ENCODE measurements at places on chromosomes 7 and 10.

GRCh38 chr7:94240902-94241301 is 153.8 kb upstream of the COL1A2 start:
- no peak for DNase-seq

GRCh38 chr7:117277576-117277975 is 45.3 kb downstream of the WNT2 start:
- DNase-seq, result no peak

DNA sequence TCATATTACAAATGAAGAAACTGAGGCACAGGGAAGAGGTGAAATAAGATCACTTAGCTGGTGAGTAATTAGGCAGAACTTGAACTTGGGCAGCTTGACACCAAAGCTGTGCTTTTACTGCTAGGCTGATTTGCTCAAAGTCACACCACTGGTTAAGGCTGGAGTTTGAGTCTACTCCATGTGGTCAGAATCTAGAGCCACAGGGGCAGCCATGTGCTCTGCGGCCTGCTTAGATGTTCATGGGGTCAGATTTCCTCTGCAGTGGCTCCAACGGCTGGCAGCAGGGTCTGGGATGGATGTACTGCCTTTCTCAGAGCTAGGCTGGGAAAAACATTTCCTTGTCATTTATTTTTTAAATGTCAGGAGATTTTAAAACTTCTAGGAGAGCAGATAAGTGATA is 417.5 kb downstream of the KCNMA1 start:
- DNase-seq, result no peak

DNA sequence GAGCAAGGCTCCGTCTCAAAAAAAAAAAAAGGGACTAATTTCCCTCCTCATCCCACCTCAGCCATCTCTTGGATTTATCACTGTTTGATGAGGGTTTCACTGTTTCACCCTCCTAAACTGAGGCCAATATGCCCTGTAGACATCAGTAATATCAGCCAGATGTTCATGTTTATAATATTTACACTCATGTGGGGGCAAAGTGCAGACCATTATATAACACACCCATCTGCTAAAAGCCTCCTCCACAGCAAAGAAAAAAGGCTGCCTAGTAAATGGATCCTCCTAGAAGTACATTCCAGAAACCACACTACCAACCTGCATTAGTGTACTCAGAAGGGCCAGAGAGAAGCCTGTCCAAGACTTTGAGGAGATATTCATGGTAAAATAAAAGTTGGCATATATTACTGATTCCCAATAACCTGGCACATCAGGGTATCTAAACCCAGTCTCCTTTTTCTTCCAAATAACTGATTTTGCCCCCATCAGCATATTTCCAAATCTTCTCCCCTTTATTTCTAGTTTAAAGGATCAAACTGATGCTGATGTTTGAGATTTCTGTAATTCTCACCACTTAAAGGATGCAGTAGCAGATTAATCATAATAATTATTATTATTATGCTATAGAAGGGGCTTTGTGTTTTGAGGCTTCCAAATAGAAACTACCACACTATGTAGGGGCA is 55.1 kb downstream of the LGI1 start:
- no peak for DNase-seq

- no peak for DNase-seq
Measured at GRCh38 chr7:26700893-26701292, 163.5 kb downstream of the SKAP2 start.

GRCh38 chr10:58820861-58821751 is 308.4 kb downstream of the BICC1 start:
- DNase-seq, result no peak

- no peak for DNase-seq
Measured at GRCh38 chr7:151585744-151586393, 66.2 kb upstream of the RHEB start.

GRCh38 chr7:44046321-44047061 is 2.0 kb downstream of the DBNL start:
- no peak for DNase-seq

GRCh38 chr7:105198223-105198622 is 184.2 kb downstream of the KMT2E start:
- no peak for DNase-seq

DNA sequence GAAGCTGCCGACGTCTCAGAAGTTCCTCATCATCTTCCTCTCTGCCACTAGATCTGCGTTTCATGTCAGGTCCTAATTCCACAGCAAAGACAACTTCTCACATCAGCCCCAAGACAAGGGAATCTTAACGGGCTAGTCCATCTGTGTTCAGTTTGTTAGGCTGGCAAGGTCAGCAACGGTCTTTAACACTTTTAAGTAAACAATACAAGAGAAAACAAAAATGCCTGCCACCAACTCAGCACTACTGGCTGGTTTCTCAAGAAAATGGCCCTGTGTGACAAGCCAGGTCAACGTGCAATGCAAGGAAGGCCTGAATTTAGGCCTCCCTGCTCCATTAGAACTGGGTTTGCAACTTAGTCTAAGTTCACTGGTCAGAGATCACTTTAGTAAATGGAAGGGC is 41.0 kb upstream of the AFAP1L2 start:
- no peak for DNase-seq

- DNase-seq, result no peak
Measured at GRCh38 chr7:130814778-130815335, 80.8 kb upstream of the KLF14 start.

- DNase-seq, result no peak
Measured at GRCh38 chr7:26136831-26137230, 15.2 kb upstream of the NFE2L3 start.

GRCh38 chr7:100687261-100687660 is 6.8 kb downstream of the GIGYF1 start:
- no peak for DNase-seq

GRCh38 chr10:72260976-72261783 is 12.5 kb upstream of the DDIT4 start:
- peak; percentile 81 for DNase-seq

DNA sequence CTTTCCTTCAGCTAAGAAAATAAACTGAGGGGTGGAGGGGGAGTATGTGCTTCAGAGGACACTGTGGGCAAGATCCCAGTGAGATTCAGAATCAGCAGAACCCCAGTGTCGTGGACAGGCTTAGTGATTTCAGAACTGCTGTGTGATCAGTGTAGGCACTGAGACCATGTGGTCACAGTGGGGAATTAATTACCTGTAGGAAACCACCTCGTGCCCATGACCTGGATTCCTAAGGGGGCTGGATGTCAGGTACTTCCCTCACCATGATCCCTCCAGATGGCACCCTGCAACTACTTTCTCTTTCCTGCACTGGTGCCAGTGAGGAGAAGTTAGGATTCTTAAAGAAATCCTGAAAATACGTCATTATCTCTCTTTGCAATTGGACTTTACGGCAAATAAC is 64.4 kb downstream of the HBP1 start:
- no peak for DNase-seq

DNA sequence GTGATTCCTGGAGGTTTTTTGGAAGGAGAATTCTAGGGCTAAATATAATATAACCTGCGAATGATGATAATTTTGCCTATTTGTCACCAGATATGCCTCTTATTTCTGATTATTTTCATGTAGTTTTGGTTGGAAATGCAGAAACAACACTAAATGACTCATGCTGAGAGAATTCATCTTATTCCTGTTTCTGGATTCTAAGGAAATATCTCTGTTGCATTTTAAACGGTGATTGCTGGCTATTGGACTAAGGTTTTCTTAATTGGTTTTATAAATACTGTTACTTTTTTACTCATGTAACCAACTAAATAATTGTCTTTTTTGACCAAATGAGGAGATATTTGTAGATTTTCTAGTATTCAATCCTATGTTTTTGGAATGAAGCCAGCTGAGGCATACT is 204.9 kb upstream of the NPSR1 start:
- no peak for DNase-seq

DNA sequence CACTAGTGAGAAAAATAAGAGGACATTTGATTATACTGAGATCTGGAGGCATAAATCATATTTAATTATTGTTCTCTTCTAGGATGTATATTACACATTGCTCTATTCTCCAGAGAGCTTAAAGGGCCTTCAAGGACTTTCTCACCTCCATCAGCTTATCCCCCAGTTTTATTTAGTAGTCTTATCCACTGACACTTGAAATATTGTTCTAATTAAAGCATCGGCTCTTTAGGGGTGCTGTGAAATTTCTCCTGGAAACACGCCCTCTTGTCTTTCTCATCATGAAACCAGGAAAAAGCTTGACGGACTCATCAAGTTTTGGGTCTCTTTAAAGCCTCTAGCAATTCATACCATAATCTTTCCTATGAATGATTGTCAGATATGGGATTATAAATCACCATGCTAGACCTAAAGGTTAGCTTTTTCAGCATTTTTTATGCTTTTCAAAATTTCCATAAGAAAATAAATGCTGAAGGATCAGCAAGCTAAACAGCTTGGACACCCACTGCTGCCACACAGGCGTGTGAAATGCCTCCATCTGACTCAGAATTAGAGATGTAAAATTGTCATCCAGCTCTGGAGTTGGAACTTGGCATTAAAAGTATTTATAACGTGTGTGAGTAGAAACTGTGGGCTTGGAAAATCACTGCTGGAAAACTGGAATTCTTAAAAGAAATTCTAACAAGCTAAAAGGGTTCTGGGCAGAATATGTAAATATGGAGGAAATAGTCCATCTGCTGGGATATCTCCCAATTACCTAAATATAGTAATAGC is 216.3 kb downstream of the CHRM2 start:
- DNase-seq, result no peak

GRCh38 chr7:17206349-17206905 is 92.0 kb upstream of the AHR start:
- no peak for DNase-seq

DNA sequence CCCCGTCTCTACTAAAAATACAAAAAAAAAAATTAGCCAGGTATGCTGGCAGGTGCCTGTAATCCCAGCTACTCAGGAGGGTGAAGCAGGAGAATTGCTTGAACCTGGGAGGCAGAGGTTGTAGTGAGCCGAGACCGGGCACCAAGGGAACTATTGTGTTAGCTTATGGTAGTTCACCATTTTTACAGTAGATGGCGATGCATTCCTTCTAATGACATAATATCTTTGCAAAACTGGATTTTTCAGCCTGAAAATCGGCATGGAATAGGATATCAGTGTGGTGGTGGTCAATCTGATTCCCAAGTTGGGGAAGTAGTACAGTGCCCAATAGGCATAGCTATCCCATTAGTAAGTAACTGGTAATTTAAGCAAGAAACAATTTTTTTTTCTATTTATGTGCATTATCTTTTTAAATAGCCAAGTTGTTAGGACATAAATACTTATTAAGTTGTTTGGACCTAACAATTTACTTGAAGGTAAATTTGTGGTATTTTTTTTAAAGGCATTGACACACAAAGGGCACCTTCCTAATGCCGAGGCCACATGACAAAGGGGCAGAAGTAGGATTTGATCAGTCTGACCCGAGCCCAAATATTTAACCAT is 17.6 kb upstream of the IMPDH1 start:
- peak; percentile 66 for DNase-seq

All from activated effector memory CD4-positive, alpha-beta T cell treated with anti-CD3 and anti-CD28 coated beads, Interleukin-2, amount 50 U/mL, for 16 hours (primary cell).